ENCODE measurements at places on chromosomes 2 and 18.

DNA sequence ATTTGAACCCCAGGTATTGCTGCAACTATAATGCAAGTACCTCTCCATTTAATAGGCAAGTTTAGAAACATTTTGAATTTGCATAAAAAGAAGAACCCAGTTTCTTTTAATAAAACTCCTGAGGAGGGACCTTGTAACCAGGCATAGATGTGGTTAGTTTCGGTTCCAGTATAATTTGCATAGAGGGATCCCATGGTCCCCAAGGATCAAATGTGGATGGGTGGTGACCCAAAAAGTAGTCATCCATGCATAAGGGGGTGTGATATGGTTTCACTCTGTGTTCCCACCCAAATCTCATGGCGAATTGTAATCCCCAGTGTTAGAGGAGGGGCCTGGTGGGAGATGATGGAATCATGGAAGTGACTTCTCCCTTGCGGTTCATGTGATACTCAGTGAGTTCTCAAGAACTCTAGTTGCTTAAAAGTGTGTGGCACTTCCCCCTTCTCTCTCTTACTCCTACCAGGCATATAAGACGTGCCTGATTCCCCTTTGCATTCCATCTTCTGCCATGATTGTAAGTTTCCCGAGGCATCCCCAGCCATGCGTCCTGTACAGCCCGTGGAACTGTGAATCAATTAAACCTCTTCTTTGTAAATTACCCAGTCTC, 40.2 kb upstream of the SKA1 start:
- no peak for DNase-seq

- DNase-seq = no peak
Observed at GRCh38 chr2:208042041-208042440, 16.7 kb upstream of the PLEKHM3 start.

GRCh38 chr2:84175970-84176369, 283.1 kb downstream of the SUCLG1 start:
- no peak for DNase-seq

DNA sequence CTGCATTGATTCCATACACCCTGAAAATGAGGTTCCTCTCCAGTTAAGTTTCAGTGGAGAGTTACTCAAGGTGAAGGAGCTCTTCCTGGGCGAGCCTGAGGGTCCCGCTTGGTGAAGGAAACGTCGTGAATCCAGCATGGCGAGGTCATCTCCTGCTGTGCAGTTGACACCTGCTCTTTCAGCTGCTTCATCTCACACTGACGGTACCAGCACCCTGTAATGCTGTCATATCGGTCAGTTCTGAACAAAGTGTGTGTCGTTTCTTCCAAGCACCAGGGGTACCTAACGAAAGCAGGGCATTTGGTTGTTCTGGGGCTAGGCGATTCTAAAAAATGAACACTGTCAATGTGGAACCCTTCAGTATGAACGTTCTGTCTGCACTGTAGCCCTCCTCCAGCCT, 52.6 kb downstream of the ITGB1BP1 start:
- DNase-seq = no peak

GRCh38 chr2:2763351-2764000, 432.4 kb upstream of the MYT1L start:
- DNase-seq = no peak

- no peak for DNase-seq
Observed at GRCh38 chr18:39962546-39962945, 1992.5 kb upstream of the PIK3C3 start.

DNA sequence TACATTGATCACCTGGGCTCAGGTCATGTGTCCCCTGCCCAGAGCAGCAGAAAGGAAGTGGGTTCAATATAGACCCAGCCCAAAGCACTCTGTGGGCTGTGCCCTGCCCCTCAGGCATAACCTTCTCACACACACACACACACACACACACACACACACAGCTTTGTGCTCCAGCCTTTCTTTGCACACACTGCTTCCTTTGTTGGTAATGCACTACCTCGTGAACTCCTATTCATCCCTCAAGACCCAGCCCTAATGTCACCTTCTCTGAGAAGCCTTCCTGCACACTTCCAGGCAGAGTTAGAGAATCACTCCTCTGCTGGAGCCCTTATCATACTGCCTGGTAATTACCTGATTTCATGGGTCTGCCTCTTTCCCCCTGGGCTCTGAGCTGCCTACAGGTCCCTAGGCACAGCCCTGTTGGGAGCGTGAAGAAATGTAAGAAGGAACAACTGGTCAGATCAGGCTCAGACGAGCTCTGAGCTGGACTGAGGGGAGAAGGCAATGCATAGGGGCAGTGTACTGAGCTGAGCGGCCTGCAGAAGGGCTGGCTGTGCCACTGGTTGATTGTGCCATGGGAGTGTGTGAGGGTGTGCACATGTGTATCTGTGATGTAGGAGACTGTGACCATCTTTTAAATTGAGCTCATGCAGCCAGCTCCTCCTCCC, 210.3 kb downstream of the GLI2 start:
- DNase-seq = no peak

GRCh38 chr2:157830696-157831570, 45.2 kb downstream of the ACVR1 start:
- DNase-seq = peak; percentile 72

DNA sequence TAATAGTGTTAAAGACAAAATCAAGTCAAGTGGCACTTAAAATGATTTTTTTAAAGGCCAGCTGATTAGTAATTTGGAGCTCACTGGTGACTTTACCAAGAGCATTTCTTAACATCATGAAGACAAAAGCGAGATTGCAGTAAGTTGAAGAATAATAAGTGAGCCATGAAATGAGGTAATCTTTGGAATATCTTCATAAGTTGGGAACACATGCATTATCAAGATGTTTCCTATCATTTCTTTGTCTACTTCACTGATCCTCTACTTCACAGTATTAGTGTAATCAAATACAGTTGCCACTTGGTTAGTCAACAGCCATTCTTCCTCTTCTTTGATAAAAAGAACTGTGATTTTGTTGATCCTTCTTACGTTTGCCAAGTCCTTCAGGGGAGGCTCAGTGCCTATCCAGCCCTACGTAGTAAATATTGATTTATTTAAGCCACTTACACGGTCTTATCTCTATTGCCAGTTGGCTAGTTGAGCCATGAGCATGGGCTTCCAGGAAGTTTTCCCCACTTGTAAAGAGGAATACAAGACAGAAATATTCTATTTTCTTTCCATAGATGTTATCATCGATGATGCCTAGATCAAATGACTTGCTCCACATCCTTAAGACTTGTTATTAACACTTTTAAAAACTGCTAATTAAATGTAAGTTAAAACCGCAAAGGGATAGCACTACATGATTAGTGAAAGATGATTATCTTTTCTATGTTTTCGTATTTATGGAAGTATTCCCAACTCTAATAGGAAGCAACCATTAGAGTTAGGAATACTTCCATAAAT, 46.1 kb downstream of the YES1 start:
- DNase-seq = no peak

All from SW 1271 (cell line).